ENCODE measurements at places on chromosomes 13 and 19.

GRCh38 chr13:97561182-97561581 is 127.2 kb downstream of the RAP2A start:
- no peak for DNase-seq

GRCh38 chr19:44905437-44906160 is at the start of gene APOE:
Gene APOE (plus strand): TSS chr19:44905796. CDS start chr19:44906625, 829 bp downstream.
- DNase-seq, result no peak

GRCh38 chr19:5925830-5926427 is 11.9 kb downstream of the CAPS start:
- no peak for DNase-seq

DNA sequence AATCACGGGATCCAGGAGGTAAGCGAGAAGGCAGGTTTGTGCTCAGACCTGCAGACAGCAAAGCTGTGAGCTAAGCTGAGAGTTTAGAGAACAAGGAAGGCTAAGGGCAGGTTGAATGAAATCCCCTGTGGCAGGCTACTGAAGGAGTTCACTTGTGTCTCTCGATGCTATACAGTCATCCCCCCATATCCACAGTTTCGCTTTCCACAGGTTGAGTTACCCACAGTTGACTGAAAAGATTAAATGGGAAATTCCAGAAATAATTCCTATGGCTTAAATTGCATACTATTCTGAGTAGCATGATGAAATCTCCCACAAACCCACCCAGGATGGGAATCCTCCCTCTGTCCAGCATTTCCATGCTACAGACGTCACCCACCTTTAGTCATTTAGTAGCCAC is 49.6 kb downstream of the ABCC4 start:
- DNase-seq, result no peak

GRCh38 chr13:23443110-23443509 is 9.6 kb upstream of the SACS start:
- DNase-seq, result no peak

- DNase-seq, result peak; percentile 43
Observed at GRCh38 chr19:41951686-41952172, 7.4 kb downstream of the RABAC1 start.

DNA sequence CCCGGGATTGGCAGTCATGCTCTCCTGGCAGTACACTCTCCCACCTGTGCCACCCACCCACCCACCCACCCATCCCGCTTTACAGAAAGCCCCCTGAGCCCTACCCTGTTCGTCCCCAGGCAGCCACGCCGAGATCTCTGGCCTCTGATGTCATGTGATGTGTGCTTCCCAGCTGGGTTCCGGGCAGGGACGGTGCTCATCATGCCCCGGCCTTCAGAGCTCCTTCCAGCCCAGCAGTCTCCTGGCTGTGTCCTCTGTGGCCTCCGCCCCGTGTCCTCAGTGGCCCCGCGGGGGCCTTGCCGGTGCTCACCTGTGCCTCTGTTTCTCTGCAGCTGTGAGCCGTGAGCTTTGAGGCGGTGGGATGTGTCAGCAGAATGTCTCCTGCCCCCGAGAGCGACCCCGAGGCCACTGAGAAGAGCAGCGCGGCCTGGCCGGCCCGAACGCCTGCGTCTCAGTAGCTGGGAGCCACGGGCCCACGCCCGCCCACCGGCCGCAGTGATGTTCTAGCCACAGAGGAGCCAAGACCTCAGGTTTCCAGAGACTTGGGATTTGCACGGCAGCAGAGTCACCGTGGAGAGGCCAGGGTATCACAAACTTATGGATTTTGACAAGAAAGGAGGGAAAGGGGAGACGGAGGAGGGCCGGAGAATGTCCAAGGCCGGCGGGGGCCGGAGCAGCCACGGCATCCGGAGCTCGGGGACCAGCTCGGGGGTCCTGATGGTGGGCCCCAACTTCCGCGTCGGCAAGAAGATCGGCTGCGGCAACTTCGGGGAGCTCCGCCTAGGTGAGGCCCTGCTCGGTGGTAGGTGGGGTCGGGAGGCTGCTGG is 28.4 kb downstream of the CSNK1G2 start:
- DNase-seq, result no peak

DNA sequence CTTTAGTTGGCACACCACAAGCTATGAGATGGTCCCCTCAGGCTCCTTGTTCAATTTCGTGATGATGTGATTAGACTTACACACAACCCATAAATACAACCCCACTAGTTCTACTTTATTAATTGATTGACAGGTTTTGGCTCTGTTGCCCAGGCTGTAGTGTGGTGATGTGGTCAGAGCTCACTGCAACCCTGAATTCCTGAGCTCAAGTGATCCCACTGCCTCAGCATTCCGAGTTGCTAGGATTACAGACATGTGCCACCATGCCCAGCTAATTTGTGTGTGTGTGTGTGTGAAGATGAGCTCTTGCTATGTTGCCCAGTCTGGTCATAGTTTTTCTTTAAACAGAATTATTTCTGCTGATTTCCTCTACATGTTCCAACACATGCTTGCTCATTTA is 17.5 kb upstream of the HTR2A start:
- no peak for DNase-seq

DNA sequence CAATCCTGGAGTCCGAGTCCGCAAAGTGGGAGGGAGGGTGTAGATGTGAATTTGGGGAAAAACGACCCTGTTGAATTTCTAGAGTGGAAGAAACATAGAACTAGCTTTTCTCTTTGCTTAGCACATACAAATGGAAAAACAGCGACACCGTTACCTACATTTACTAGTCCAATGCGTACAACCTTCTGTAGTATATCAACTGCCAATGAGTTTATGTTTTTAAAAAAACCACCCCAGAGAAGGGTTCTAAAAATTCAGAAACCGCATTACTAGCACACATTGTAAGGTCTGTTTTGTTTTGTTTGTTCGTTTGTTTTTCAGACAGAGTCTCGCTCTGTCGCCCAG is 332 bp upstream of the SUPT20H start:
- DNase-seq, result no peak

GRCh38 chr19:13926715-13927114 is 11.5 kb downstream of the PODNL1 start:
- no peak for DNase-seq

- DNase-seq, result no peak
Observed at GRCh38 chr13:66314911-66315310, 915.2 kb downstream of the PCDH9 start.

DNA sequence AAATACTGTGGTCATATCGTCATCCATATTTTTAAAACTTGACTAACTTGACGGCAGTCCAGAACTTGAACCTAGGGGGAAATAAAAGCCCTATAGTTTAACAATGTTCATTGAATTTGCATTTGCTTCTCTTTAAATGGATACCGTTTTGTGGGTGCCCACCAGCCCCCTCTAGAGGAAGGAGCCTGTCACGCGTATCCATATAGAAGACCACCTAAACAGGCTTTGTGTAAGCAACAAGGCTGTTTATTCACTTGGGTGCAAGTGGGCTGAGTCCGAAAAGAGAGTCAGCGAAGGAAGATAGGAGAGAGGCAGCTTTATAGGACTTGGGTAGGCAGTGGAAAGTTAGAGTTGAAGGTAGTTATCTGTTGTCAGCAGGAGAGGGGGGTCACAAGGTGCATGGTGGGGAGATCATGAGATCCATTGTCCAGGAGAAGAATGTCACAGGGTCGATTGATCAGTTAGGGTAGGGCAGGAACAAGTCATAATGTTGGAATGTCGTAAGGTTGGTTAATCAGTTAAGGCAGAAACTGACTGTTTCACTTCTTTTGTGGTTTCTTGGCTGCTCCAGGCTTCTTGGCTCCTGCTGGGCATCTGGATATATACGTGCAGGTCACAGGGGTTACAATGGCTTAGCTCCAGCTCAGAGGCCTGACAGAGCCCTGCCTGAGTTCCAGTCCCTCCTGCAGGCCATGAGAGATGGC is 42.5 kb upstream of the ANKRD10 start:
- no peak for DNase-seq

GRCh38 chr13:93430381-93430780 is 203.8 kb downstream of the GPC6 start:
- no peak for DNase-seq

GRCh38 chr19:46728208-46728607 is 11.3 kb upstream of the PRKD2 start:
- DNase-seq, result no peak

- DNase-seq, result peak; percentile 43
Observed at GRCh38 chr13:24228852-24229458, 68.4 kb downstream of the SPATA13 start.

DNA sequence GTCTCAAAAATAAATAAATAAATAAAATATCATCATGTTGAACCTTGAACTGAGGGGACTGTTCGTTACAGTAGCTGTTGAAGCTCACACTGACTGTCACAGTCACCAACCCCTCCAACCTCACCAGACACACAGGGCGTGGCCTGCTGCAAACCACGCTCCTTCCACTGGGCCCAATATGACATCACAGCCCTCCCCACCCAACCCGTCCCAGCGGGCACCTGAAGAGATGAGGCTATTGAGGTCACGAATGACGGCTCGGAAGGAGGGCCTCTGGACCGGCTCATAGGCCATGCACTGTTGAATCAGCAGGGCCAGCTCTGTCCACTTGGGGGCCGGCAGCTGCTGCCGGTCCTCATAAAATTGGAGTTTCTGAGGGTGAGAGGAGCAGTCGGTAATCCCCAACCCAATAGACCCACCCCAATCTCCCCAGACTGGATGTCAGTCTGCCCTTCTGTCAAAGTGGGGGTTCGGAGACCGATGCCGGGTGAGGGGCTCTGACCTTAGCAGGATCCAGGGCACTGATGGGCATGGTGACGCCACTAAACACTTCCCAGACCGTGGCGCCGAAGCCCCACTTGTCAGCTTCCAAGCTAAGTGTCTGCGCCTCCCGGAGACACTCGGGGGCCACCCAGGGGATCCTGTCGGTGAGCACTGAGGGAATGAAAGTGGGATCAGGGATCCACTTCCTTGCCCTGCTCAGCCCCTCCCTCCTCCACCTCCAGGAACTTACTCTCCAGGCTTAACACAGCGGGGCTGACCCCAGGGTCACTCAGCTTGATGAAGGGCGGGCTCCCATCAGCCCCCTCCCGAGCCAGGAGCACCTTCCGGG is 13.2 kb downstream of the JAK3 start:
- DNase-seq, result no peak

- DNase-seq, result no peak
Observed at GRCh38 chr13:30676672-30677071, 58.7 kb upstream of the ALOX5AP start.

DNA sequence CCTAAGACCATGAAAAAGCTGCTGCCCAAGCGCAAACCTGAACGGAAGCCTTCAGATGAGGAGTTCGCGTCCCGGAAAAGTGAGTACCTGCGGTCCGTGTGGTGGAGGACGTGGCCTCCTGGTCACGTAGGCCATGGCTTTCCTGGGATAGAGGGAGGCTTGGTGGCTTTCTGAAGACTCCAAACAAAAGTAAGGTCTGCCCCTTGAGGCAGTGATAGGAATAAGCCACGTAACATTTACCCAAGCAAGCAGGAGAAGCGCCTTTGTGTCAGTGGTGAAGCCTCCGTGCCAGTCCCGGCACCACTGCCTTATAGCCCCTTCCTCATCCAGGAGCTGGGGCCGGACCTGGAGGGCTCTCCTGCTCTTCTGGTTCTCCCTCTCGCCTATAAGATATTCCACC is 34.3 kb upstream of the TEX29 start:
- DNase-seq, result no peak

DNA sequence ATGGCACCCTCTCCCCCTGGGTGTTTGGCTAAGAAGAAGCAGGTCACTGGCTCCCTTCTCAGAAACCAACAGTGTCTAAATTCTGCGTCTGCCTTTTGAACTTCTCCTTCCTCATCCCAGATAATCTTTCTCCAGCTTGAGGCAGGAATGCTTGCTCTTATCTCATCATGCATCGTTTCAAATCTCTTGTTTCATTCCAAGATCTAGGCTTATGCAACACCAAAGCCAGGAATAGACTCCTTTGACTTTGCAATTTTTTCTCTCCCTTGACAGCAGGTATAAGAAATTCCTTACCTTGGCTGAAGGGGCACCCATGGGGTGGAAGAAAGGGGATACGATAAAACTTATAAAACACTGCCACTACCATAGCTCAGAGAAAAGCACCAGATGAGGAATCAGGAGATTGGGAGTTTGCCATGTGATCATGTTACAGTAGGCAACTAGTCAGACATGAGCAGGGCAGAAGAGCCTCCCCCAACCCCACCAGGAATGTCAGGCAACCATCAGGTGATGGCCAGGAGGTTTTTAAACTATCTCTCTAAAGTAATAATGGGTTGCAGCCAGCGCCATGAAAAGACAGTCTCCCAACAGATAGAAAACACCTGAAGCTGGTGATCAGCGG is 498.9 kb downstream of the KLF12 start:
- DNase-seq, result no peak

GRCh38 chr13:51912091-51912490 is 50.3 kb downstream of the CCDC70 start:
- DNase-seq, result no peak

DNA sequence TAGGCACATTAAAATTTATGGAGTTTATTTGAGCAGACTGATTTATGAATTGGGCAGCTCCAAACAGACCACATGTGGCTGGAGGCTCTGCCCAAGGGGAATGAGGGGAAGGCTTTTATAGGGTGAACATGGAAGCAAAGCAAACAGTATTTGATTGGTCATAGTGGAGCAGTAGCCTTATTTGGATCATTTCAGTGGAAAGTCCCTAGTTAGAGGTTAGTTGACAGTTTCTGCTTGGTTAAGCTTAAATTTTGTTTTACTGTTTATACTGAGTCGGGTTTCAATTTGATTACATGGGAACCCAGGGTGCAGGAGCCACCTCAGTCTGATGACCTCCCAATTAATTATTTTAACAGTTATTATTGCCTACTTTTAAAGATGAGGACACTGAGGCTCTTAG is 140.5 kb downstream of the NDFIP2 start:
- no peak for DNase-seq

DNA sequence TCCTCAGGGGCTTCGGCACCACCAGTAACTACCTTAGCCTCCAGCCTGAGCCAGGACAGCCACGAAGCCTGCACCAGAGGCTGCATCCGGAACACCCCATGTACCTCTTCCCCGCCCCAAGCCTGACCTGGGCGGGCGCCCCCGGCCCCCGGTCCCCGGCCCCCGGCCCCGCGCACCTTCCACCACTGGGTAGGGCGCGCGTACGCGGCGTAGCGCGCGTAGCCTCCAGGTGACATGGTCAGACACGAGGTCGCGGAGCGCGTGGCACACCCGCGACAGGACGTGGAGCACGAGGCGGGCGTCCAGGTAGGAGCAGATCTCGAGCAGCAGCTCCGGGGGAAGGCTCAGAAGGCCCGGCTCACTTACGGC is 450 bp downstream of the FBXW9 start:
- DNase-seq, result no peak

GRCh38 chr13:24167666-24168391 is 7.3 kb downstream of the SPATA13 start:
- no peak for DNase-seq

GRCh38 chr13:113383089-113383488 is 19.2 kb upstream of the GRTP1 start:
- DNase-seq, result no peak

DNA sequence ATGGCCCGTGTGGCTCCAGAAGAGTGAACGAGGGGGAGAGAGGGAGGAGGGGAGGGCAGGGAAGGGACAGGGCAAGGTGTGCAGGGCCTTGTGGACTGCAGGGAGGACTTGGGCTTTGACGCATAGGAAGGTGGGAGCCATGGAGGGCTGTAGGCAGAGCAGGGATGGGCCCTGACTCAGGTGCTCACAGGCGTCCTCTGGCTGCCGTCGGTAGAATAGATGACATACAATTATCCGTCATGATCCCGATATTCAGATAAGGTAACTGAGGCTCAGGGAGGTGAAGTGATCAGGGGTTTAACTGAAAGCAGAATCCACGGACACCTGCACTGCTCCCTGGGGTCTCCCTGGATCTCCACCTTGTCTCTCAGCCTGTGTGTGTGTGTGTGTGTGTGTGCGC is 3.4 kb downstream of the C3 start:
- no peak for DNase-seq

- no peak for DNase-seq
Observed at GRCh38 chr19:51651216-51651846, 4.7 kb upstream of the SIGLEC14 start.

- DNase-seq, result no peak
Observed at GRCh38 chr13:33825083-33825482, 7.1 kb downstream of the RFC3 start.

Data from stromal cell of bone marrow (primary cell).